ENCODE measurements at places on chromosomes 7 and 10. TPM values are rescaled to one million over a fixed set of nuclear protein-coding genes. Genes with fewer than 3 reads are reported as not detected.

The ASAH2 gene
- total RNA-seq: 3.2 TPM

The C1QL3 gene
- not detected for total RNA-seq

The SFTPA1 gene
- total RNA-seq: not detected

The OPN4 gene
- not detected for total RNA-seq

The AKR1C4 gene
- 0.30 TPM for total RNA-seq

The GDI2 gene
- 203 TPM for total RNA-seq

The CFAP58 gene
- 0.12 TPM for total RNA-seq

The CCL24 gene
- not detected for total RNA-seq

The MOGAT3 gene
- not detected for total RNA-seq

The SRGN gene
- 61.4 TPM for total RNA-seq
